DND-41 (cell line): ENCODE measurements at places on chromosomes 7 and 10.

DNA sequence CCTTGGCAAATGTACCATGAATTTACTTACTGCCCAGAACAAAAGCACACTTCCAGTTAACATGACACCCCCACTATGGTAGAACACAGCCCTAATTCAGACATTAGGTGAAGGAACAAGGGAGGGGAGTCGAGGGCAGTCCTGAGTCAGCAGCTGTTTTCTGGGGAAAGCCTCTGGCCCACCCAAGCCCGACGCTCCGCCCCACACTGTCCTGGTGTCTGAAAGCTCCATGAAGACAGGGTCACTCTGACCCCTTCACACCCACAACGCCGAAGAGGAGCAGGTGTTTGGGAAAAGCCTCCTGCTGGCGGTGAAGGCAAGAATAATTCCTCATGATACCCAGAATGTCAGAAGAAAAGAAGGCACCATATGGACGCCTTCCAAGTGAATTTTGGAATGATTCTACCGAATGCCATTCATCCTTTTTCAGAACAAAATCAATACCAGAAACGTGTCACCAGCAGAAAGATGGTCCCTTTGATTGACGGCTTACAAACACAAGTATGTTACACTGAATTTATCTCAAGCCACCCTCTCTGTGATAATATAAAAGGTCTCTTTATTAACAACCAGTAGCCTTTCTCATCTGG lies 172.1 kb downstream of the DIP2C start:
- DNase-seq = no peak

DNA sequence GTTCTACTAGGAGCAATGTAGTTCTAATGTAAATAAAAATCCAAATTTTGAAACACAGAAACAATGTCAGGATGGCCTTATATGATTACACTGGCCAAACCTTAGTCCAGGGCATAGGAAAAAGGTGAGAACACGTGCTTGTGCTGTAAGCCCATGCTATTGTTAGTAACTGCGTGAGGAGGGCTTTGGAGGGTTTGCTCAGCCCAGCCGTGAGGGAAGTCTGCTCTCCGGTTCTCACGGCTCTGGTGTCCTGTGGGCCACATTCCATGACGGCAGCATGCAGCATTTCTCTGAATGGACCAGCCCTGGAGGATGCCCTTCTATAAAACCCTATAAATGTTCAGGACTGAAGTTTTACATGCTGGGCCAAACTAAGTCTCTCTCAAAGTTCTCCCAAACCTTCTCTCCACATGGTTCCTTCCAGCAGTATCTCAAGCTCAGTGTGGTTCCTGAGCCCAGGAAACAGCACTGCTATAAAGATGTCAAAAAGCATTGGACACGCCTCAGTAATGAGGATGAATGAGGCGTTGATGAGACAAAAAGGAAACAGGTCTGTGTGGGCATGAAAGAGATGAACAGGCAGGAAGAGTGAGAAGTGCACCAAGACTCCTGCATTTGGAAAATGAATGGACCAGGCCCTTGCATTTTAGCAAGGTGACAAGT lies 174.8 kb upstream of the CDCA7L start:
- no peak for DNase-seq

- DNase-seq = no peak
Observed at GRCh38 chr10:8129438-8129837, 75.0 kb downstream of the GATA3 start.

DNA sequence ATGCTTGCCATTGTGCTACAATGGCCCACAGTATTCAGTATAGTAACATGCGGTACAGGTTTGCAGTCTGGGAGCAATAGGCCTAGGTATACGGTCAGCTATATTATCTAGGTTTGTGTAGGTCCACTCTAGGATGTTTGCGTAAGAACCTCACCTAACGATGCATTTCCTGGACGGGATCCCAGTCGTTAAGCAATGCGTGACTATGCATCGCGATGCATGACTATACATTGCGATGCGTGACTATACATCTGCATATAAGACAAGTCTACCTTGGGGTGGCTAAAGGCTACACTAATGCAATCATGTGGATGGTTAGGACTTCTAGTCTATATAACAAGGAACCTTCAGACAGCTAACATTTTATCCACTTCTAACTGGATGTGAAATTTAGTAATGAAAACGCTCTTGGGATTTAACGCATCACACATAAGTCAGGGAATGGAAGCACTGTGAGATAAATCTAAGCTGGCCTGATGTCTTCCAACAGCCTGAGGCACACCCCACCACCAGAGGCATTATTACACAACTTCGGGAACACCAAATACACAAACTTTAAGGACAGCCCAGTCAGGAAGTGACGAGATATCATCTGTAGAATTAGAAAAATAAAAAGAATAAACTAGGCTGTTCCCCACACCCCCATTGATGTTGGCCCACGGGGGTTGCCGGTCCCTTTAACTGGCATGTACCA lies 9.2 kb downstream of the GNA12 start:
- no peak for DNase-seq

GRCh38 chr10:70799124-70799523 lies 13.9 kb upstream of the TBATA start:
- no peak for DNase-seq

- DNase-seq = no peak
Observed at GRCh38 chr10:98457721-98458120, 11.0 kb upstream of the HPS1 start.

DNA sequence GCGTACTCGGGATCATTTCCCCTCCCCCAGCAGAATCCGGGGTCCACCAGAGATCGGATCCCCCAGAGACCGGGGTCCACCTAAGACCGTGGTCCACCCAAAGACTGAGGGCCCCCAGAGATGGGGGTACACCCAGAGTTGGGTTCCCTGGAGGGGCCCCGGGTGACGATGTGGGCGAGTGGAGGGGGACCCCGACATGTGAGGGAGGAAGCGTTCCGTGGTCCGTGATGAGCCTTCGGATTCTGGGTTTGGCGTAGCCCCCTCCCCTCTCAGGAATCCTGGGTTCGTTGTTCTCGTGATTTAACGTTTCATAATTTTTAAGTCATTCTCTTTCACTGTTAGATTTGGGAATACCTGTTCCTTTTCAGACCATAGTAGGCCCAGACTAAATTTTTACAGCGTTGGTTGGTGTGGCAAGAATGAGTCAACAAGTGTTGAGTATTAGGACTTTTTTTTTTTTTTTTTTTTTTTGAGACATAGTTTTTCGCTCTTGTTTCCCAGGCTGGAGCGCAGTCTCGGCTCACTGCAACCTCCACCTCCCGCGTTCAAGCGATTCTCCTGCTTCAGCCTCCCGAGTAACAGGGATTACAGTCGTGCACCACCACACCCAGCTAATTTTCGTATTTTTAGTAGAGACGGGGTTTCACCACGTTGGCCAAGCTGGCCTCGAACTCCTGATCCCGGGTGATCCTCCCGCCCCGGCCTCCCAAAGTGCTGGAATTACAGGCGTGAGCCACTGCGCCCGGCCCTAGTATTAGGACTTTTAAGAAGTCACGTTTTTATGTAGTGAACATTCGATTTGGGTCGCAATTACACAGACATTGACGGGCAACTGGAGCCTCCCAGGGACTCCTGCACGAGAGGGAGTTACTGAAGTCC lies 672 bp downstream of the GTPBP4 start:
- peak; percentile 11 for DNase-seq

DNA sequence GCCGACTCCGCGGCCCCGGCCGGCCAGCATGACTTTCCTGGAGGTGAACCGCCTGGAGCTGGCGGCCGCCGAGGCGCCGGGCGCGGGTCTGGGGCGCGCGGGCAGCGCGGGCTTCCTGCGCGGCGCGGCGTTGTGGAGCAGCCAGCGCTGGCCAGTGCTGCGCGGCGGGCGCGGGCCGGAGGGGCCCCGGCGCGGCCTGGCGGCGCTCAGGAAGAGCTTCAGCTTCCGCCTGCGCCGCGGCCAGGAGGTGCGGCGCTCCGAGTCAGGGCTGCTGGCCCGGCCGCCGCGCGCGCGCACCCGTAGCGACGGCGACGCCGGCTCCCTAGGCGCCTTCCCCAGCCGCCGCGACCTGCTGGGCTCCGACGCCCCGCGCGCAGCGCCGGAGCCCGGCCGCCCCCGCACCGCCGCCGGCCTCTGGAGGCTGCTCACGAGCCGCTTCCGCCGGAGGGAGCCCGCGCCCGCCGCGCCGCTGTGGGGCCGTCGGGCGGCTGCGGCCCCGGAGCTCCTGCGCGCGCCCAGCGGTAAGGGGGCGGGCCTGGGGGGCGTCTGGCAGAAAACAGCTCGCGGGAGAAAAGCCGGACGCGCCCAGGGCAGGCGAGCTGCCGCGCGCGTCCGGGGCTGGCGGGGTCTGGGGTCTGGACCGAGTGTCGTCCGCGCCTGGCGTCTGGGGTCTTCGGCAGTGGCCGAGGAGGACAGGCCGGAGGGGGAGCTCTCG lies 29.0 kb downstream of the AGAP3 start:
- peak; percentile 22 for DNase-seq

- DNase-seq = no peak
Observed at GRCh38 chr10:105742184-105742583, 1101.1 kb downstream of the SORCS3 start.

DNA sequence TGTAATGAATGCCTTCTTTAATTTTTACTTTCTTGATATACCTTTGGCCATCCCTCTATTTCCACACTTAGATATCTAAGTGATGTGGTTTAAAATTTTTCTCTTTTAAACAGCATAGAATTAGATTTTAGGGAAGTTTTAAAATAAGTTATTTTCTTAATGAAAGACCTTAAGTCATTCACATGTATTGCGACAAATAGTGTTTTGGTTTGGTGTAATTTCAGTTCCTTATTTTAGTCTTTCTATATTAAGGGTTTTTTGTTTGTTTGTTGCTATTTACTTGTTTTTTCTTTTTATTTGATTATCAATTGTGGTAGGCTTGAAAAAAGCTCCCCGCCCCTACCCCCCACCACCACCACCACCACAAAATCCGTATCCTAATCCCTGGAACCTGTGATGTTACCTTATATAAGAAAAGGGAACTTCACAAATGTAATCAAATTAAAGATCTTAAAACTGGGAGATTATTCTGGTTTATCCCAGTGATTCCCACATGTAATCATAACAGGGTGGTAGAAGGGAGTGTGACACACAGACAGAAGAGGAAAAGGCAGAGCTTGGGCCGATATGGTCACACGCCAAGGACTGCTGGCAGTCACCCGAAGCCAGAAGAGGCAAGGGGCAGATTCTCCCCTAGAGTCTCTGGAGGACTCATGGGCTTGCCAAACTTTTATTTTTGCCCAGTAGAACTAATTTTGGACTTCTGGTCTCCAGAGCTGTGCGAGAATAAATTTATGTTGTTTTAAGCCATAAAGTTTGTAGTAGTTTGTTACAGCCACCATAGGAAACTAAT lies 149.7 kb downstream of the NPSR1 start:
- DNase-seq = no peak

GRCh38 chr7:16975712-16976111 lies 93.9 kb upstream of the AGR3 start:
- DNase-seq = no peak

DNA sequence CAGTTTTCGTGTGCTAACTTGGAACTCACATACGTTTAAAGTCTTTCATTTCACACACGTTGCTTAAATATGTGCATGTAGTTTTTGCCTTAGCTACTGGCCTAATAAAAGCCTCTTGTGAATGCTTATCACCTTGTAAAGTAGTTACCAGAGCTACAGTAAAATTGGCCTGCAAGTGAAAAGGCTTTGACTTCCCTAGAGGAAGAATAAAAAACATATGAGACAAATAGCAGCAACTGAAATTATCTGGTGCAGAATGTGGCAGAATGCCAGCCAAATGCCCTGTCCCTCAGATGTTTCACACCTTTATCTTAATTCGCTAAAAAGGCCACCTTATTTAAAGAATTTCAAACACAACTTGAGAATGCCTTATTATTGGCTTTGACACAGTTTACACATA lies 28.1 kb upstream of the RPA3 start:
- DNase-seq = no peak

DNA sequence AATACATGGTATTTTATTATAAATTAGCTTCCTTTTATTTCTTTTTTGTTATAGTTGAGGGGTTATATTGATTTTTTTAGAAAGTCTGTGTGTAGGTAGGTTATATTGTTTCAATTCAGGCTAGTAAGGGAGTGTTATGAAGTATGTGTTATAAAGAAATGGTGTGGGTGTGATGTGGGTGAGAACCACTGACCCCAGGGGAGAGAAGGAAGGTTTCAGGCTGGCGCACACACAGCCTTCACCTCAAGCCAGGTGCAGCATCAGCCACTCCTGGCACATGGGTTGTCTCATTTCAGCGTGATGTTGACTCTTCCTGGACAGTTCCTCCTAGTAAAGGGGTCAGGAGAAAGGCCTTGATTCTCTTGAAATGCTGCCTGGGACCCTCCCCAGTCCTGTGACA lies 291.3 kb downstream of the POU6F2 start:
- DNase-seq = no peak

DNA sequence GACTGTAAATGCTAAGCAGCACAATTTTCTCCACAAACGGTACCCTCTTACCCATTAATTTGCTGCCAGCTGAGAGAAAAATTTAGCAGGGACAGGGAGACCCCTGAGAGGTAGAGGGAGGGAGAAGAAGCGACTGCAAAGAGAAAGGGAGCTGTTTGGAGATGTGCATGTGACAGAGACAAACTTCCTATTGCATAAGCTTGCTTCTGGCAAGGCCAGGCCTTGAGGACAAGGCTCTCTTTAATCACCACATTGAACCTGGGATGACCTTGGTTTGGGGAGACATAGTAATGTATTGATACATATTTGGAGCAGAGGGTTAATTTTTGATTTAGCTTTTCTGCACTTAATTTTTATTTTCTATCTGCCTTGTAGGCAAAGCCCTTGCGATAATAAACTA lies 31.1 kb upstream of the HIBADH start:
- DNase-seq = no peak

DNA sequence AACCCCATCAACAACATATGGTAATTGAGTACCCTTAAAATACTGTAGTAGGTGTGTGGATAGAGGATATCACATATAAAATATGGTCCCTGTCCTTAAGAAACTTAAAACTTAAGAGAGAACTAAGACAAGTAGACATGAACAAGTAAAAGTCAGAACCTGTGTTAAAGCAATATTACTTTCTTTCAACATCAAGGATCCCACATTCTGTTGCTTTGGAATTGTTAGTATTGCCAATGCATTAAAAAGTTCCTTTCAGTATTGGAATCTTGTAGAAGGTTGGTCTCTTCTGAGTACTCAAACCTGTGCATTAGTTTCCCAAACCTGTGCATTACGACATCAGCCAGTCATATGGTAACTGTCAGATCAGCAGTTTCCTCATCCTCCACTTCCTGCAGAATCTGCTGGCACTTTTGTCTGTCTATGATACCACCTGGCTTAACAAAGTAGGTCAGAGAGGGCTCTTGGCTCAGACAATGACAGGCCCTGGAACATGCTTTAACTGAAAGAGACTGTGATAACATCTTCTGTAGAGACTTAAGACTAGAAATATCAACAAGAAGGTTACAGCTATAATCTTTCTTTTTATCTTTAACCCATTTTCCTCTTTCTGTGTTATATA lies 56.5 kb downstream of the CCDC71L start:
- DNase-seq = peak; percentile 52

- no peak for DNase-seq
Observed at GRCh38 chr7:111485701-111486380, 76.5 kb downstream of the IMMP2L start.

- no peak for DNase-seq
Observed at GRCh38 chr7:54339073-54339472, 203.1 kb upstream of the VSTM2A start.

GRCh38 chr10:96073722-96074121 lies 30.3 kb downstream of the CCNJ start:
- peak; percentile 21 for DNase-seq
